Astrocyte of the spinal cord (primary cell): ENCODE measurements at places on chromosomes 16 and 17.

- DNase-seq = peak; percentile 48
Measured at GRCh38 chr17:16991349-16992009, 19.6 kb upstream of the TNFRSF13B start.

GRCh38 chr17:12316021-12316420, 295.3 kb downstream of the MAP2K4 start:
- DNase-seq = no peak

- DNase-seq = no peak
Measured at GRCh38 chr17:73800893-73801292, 156.6 kb upstream of the SDK2 start.

DNA sequence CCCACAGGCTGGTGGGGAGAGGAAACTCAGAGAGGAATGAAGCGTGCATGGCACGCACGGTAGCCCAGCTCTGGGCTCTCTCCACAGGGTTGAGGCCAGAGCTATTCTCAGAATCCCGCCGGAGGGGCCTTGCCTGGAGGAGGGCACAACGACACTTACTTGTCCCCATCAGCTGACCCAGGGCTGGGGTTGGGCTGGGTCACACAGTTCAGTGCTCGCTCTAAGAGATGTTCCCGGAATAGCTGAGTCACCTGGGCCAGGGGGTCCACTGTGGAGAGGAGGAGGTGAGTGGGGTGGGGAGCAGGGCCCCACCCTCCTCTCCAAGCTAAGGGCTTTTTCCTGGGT, 21.8 kb downstream of the SREBF1 start:
- no peak for DNase-seq

DNA sequence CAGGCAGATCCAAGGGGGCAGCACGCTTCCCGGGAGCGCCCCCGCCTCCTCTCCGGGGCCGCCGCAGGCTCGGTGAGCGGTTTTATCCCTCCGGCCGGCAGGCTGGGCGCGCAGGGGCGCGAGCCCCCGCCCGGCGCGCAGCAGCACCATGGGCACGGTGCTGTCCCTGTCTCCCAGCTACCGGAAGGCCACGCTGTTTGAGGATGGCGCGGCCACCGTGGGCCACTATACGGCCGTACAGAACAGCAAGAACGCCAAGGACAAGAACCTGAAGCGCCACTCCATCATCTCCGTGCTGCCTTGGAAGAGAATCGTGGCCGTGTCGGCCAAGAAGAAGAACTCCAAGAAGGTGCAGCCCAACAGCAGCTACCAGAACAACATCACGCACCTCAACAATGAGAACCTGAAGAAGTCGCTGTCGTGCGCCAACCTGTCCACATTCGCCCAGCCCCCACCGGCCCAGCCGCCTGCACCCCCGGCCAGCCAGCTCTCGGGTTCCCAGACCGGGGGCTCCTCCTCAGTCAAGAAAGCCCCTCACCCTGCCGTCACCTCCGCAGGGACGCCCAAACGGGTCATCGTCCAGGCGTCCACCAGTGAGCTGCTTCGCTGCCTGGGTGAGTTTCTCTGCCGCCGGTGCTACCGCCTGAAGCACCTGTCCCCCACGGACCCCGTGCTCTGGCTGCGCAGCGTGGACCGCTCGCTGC, 832 bp downstream of the CDK5R1 start:
- peak; percentile 30 for DNase-seq

DNA sequence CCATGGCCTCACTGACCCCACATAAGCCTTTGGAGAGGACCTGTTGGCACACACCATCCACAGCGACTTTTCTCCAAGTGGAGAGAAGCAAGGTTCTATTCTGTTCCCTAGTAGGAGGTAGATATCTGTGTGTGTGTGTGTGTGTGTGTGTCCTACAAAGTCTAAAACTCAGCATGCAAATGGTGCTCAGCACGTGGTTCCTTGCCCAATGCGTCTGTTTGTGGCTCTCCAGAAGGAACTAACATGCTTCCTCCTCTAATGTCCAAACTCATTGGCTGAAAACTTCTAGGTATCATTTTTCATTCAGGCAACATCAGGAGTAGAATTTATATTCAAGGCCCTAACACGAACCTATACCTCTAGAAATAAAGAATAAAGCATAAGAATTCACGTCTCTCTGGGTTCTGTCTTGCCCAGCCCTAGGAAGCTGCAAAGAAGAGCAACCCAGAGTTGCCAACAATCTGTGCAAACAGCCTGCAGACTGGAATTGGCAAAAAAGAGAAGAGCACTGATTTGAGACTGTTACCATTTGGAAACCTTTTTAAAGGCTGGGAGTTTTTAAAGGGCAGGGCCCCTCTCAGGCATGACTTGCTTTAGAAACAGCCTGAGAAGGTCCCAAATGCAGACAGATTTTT, 25.5 kb downstream of the MAP3K14 start:
- DNase-seq = no peak

DNA sequence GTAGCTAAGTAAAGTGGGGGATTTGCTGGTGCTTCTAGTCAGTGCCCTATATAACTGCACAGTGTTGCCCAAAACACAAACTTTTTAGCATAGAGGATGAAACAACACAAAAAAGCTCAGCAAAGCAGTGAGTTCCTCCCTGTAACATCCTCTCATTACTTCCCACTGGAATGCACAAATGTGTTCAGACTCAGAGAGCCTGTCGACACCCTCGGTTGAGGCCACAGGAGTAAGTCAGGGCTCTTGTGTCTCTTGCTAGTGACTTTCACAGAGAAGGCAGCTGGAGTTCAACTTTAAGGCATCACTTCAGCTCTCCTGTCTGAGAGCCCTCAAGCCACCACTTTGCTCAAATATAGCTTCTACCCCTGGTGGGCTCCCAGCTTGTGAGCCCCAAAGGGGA, 107.2 kb upstream of the NETO2 start:
- no peak for DNase-seq

DNA sequence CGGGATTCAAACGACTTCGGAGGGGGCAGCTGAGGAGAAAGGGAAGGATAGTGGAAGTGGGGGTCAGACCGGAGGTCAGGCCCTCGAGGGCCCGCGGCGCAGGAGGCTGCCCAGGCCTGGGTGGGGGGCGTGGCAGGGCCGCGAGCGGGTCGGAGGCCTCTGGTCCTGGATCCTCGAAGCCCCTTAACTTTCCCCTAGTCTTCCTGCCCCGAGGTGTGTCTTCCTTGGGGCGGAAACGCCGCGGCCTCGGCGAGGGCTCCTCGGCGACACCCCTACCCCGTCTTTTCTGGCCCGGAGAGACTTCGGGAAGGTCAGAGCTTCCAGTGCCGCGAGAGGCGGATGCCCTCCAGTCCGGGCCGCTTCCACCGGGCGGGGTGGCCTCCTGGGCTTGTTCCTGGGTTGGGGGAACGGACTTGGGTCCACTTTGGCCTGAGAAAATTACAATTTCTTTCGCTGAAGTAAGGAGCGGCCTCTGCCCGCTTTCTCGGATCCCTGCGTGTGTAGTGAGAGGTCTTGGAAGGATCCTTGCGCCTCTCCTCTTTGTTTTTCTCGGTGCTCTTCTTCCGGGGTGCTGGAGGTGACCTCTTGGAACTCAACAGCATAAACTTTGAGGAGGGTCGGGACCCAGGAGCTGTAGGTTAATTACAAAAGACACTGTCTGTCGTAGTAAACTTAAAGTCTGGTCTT, 491 bp downstream of the IST1 start:
- DNase-seq = peak; percentile 44

GRCh38 chr17:73208139-73208827, 15.4 kb downstream of the COG1 start:
- DNase-seq = no peak

GRCh38 chr17:51036084-51036483, 84.6 kb downstream of the SPAG9 start:
- no peak for DNase-seq

DNA sequence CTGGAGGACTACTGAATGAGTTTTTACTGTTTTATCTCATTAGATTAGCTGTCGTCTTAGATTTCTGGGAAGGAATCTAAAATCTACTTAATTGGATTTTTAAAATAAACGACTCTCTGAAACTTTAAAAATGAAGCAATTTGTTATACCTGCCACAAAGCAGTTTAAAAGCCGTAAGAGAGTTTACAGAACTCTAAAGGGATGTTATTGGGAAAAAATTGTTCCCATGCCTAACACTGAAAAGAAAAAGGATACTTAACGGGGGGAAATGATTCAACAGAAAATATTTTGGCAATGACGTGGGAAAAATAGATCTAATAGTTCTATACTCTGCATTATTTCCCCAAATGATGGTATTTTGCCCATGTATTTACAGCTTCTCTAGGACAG, 27.0 kb downstream of the ARHGAP17 start:
- no peak for DNase-seq

- peak; percentile 92 for DNase-seq
Measured at GRCh38 chr17:43469145-43469544, 14.6 kb upstream of the DHX8 start.

GRCh38 chr16:3770530-3770929, 53.2 kb upstream of the TRAP1 start:
- no peak for DNase-seq

- no peak for DNase-seq
Measured at GRCh38 chr17:37708008-37708615, 36.7 kb downstream of the HNF1B start.

DNA sequence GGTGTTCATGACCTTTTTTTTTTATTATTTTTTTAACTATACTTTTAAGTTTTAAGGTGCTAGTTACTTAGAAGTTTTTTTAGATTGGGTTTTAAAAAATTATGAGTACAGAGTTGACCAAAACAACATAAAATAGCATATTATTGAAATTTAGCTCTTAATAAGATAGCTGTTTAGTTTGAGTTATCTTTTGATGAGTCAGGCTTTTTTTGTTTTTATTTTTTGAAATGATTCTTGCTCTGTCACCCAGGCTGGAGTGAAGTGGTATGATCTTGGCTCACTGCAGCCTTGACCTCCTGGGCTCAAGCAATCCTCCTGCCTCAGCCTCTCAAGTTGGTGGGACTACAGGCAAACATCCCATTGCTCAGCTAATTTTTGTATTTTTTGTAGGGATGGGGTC, 13.6 kb downstream of the ZNF750 start:
- DNase-seq = no peak

GRCh38 chr17:28047806-28048205, 5.3 kb downstream of the NLK start:
- no peak for DNase-seq

DNA sequence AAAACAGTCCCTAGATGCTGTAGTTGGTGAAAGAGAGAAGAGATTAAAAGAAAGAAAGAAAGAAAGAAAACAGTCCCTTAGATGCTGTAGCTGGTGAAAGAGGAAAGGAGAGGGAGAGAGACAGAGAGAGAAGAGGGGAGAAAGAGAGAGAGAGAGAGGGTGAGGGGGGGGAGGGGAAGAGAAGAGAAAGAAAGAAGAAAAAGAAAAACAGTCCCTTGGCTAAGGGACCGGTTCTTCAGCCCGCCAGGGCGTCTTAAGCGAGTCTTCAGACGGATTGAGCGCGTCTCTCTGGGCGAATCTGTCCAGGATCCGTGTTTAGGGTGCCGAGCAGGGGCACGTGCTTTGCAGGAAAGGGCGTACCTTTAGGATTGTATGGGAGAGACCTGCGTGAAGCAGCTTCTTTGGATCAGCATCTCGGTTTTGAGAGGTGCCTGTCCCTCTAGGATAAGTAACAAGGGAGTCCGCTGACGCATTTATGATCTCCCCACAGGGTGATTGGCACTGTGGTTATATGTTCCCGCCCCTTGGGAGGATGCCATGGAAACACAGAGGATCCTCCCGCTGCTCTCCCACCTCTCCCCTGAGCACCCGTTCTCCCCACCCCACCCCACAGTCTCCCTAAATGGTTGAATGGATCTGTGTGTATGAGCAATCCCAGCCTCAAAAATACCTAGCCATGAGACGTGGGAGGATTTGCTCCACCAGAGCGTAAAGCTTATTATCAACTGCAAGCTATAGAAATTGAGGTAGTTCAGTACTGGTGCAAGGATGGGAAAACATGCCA, 16.7 kb downstream of the GNGT2 start:
- DNase-seq = peak; percentile 66

- DNase-seq = no peak
Measured at GRCh38 chr17:29733166-29733565, 110.5 kb upstream of the CORO6 start.

GRCh38 chr17:68460715-68461114, 3.4 kb upstream of the WIPI1 start:
- no peak for DNase-seq

GRCh38 chr16:52861614-52862022, 191.1 kb downstream of the CHD9NB start:
- no peak for DNase-seq
